NCI-H1930 (cell line): ENCODE measurements at places on chromosomes 5 and 9.

GRCh38 chr9:113042884-113043657, 13.5 kb downstream of the ZFP37 start:
- no peak for DNase-seq

DNA sequence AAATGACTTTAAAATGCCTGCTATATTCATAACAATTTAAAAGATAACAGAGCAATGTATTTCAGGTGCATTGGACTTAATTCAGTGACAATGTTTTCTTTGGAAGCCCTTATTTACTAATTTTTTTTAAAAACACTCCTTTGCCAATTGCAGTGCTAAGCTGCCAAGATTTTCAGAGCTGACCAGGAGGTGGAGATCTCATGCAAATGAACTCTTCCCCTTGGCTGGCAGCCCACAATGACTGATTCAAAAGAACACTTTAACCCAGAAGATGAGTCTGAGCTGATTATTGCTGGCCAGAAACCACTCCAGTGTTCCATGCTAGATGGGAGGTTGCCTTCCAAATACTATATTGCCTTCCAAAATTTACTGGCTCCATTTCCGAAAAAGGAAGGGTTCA, 128.3 kb upstream of the CCNH start:
- no peak for DNase-seq

- no peak for DNase-seq
Measured at GRCh38 chr9:7561527-7562080, 238.0 kb downstream of the DMAC1 start.

GRCh38 chr9:107314763-107315162, 31.7 kb downstream of the RAD23B start:
- DNase-seq: no peak

DNA sequence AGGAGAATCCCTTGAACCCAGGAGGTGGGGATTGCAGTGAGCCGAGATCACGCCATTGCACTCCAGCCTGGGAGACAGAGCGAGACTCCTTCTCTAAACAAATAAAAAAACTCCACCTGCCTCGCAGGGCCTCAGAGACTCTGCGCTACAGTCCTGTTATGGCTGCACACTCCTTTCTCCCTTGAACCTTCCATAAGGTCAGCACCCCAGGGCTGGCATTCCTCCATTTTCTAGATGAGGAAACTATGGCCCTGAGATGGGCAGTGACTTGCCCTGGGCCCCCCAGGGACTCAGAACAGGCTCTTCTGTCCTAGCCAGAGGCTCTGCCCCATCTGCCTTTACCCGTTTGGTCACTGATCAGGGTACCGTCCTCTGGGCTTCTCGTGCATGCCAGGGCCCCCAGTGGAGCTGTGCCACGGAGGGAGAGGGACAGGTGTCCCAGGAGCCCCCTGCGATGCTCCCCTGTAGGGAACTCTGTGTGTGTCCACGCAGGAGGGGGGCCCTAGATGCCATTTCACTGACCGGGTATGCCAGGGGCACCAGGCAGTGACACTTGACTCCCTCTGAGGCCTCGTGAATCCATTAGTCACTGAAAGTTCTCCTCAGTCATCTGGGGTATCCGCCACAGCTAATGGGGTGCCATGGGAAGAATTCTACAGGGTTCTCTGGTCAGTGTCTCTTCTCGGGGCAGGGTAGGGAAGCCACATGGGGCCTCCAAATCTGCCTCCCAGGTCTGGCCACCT, 16.2 kb downstream of the RALGDS start:
- no peak for DNase-seq

DNA sequence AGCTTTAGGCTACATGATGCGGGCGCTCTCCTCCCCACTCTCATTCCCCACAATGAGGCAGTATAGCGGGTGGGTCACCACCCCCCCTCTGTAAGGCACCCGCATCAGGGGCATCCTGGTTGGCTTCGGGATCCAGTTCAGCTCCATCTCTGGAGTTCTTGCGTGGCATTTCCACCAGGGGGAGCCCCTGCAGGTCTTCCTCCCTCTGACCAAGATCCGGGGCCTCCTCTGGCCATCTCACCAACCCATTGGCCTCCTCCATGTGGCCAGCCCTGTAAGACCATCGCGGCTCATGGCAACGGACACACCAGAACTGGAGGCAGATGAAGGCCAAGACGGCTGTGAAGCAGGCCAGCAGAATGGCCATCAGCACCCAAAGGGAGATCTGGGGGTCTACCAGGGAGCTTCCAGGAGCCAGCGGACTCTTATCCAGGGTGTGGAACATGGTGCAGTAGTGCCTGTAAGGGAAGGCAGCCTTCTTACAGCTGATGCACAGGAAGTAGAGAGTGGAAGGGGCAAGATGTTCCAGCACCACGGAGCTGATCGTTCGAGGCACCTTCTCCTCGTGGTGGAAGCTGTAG, 77.0 kb downstream of the CYFIP2 start:
- DNase-seq: no peak
